Sciatic nerve (tissue), 2 donors: ENCODE measurements at places on chromosomes 1 and 21.

GRCh38 chr1:88529581-88529980, 154.5 kb upstream of the PKN2 start:
- no peak for DNase-seq

DNA sequence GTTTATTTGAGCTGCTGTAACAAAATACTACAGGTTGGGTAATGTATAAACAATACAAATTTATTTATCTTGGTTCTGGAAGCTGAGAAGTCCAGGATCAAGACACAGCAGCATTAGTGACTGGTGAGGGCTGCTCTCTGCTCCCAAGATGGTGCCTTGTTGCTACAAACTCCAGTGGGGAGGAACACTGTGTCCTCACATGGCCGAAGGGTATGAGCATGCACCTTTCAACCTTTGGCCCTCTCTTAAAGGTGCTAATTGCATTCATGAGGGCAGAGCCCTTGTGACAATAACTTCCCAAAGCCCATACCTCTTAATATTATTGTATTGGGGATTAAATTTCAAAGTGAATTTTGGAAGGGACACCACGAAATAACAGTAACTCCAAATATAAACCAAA, 55.3 kb upstream of the ATP1B1 start:
- DNase-seq: no peak

DNA sequence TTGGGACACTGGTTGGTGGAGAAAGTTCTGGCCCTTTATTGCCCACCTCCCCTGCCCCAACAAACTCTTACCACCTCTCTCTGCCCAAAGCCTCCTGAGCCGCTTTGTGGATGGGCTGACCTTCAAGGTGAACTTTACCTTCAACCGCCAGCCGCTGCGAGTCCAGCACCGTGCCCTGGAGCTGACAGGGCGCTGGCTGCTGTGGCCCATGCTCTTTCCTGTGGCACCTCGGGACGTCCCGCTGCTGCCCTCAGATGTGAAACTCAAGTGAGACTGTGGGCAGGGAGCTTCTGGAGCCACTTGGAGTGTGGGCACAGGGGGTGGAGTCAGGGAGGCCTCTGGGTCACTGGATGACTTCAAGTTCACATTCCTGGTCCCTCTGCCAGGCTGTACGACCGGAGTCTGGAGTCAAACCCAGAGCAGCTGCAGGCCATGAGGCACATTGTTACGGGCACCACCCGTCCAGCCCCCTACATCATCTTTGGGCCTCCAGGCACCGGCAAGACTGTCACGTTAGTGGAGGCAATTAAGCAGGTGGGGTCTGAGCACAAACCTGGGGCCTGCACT, 12.5 kb downstream of the RHOC start:
- DNase-seq: no peak

DNA sequence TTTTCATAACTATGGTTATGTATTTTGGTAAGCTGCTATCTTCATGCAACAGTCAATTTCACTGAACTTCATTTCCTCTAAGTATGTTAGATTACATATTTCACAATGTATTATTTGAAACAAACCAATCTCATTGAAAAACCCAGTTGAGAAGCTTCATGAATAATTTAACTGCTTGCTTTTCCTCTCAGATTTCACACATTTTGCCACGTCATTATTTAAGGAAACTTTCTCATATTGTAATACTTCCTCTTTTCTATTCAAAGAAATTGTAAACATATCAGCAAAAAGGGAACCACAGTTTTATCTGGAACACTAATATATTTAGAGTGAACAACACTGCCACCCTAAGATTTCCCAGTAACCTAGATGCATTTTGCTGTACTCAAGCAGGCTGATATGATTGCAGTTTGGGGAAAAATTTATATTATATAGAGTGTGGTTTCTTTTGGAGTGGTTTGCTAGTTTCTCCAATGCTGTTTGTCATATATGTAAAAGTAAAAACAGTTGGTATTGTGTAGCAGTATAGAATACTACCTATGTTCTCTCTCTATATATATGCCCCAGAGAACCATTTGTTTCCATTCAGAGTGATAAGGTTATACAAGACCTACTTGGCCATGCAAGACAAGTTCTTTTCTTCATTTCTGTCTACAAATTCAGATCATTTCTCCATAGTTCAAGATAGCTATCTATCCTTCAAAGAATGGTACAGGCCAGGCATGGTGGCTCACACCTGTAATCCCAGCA, 28.4 kb upstream of the AHCTF1 start:
- no peak for DNase-seq

- DNase-seq: no peak
These were observed 48.4 kb downstream of the CCN1 start for GRCh38 chr1:85628791-85629531.

- DNase-seq: no peak
These were observed 49.3 kb upstream of the AJAP1 start for GRCh38 chr1:4605158-4605557.

DNA sequence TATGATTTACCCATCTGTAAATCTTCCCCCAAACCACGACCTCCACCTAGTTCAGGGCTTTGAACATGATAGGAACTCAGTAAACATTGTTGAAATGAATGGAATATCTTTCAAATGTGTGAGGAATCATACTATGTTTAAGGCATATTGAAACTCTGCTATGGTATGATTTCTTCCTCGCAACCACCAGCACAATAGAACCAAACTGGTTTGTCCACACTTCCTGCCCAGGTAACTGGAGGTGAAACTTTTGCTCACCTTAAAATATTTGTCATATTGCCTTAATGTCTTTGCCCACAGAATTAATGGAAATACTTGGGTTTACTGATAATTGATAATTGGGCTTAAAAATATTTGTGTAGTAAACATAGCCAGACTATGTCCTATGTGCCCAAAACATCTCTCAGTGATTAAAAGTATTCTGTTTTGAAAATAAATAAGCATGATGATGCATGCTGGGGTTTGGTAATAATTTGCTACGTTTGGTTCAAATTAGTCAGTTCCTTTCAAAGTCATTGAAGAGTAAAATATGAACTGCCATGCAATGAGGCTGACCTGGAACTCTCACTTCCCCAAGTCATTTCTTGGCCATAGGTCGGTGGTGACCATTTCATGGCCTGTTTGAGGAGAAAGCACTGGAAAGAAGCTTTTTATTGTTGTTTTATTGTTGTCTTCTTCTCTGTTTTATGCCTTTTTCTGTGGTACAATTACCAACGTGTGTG, 73.3 kb downstream of the TNFSF18 start:
- DNase-seq: no peak

DNA sequence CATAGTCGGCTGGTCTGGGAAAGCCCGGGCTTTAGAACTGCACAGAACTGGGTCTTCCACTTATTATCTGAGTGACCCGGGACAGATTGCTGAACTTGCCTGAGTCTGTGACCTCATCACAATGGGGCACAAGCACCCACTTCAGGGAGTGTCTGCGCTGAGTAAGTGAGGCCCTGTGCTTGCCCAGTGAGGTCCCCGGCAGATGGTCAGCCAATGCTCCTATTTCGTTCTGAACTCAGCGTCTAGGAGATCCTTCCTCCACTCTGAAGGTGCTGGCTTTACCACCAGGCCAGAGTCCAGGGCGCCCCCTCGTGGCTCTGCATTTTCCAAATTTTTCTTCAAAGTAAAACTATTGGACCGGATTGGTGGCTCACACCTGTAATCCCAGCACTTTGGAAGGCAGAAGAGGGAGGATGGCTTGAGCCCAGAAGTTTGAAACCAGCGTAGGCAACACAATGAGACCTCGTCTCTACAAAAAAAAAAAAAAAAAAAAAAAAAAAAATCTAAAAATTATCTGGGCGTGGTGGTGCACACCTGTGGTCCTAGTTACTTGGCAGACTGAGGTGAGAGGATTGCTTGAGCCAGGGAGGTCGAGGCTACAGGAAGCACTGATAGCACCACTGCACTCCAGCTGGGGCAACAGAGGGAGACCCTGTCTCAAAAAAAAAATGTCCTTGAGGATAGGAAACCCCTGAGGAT, 61.7 kb downstream of the FCRL5 start:
- peak; percentile 83 for DNase-seq

DNA sequence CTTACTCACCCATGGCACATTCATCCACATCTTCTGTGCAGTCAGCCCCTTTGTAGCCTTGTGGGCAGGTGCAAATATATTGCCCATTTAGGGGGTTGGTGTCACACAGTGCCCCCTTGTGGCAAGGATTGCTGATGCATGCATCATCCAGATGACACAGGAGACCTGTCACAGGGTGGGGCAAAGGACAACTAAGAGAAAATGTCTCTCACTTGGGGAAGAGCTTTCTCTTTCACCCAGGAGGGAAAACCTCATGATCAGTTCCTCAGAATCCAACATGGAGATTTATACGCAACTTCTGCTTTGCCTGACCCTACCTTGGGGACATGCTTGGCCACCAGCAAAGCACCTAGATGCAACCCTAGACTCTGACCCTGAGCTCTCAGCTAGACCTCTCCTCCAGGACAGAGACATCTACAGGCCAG, 71.8 kb upstream of the ADAM30 start:
- peak; percentile 75 for DNase-seq

DNA sequence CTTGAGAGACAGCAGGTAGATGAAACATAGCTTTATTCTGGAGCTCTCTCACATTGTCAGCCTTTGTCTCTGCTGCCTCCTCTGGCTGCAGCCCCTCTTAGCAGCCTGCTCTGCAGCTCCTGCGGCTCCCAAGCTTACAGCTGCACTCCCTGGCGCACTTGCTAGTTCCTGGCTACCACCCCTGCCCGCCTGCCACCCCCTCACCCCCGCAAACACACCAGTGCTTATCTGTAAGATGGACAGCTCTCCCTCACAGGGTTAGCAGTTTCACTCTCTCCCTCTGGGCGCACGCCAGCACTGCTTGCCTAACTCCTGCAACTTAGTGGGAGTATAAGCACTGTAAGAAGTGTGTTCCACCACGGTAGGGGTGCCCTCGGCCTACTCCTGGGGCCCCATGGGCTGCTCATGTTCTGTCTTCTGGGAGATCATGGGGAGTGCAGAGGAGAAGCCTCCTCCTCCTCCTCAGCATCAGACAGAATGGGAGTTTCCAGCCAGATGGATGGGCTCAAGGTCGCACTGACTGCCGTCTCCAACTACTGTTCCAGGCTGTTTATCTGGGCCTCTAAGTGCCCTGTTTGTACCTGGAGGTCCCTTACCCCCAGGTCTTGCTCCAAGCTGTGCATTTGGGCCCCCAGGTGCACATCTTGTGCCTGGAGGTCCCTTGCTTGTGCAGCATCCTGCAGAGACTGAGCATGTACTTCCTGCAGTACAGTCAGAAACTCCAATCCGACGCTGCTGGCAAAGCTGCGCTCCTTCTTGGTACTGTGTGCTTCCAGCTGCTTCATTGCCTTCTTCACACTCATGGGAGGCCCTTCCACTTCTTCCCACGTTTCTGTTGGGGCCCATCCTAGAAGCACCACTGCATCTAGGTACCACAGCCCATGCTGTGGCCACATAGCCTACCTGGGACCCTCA, 1388.1 kb downstream of the AMY1C start:
- DNase-seq: no peak

- DNase-seq: no peak
These were observed 1.4 kb downstream of the MAGI3 start for GRCh38 chr1:113391649-113392271.
